ENCODE measurements at places on chromosomes 13 and 19.
A peak's percentile ranks its signal among the peaks of the same experiment; 100 is the strongest.

DNA sequence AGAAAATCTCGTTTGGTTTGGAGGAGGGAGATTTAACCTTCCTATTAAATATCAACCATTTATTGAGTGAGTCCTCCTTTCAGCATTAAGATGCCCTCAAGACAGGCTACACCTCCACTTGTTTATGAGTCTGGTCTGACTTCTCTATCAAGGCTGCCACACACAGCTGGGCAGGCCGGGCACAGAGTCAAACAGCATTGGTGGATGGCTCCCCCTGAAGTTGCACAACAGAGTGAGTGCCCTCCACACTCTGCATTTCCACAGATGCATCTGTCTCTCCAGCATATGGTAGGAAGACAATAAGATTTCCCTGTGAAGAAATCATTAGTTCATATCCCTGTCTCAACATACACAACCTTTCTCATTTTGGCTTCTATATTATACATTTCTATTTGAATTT lies 31.4 kb downstream of the PHF11 start:
- DNase-seq = no peak

DNA sequence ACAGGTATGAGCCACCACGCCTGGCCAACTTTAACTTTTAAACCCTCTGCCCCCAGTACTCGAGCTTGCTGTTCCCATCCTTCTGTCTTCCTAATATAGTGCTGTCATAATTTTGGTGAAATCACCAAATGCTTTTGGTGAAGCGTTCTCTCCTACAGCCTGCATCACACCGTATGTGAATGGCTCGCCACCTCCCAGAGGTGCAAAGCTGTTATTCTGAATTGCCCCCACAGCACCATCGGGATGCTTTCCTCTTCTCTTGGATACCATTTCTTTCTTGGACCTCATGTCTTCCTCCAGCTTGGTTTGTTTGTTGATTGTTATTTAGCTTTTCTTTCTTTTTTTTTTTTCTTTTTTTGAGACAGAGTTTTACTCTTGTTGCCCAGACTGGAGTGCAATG lies 53.0 kb upstream of the XPO4 start:
- DNase-seq = no peak

DNA sequence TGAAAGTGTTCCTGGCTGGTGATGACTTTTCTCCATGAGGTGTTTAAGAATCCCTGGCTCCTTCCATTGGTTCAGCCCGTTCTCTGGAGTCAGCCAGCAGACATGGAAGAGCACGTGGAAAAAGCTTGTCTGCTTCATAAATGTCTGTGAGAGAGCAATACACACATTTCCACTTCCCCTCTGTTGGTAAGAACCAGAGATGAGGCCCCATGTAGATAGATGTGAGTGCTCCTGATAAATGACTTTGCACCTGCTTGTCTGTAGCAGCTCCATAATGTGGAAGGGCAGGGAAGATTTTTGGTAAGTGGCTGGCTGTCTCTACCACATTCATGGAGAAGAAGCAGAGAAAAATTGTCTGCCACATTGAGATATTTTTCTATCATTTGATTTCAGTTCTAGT lies 325.8 kb downstream of the LMO7 start:
- no peak for DNase-seq

GRCh38 chr19:38583219-38583984 lies 34.4 kb downstream of the MAP4K1 start:
- no peak for DNase-seq

- no peak for DNase-seq
Observed at GRCh38 chr13:76992548-76993001, 694 bp downstream of the CLN5 start.

GRCh38 chr19:16846901-16847300 lies 17.7 kb downstream of the SIN3B start:
- no peak for DNase-seq

DNA sequence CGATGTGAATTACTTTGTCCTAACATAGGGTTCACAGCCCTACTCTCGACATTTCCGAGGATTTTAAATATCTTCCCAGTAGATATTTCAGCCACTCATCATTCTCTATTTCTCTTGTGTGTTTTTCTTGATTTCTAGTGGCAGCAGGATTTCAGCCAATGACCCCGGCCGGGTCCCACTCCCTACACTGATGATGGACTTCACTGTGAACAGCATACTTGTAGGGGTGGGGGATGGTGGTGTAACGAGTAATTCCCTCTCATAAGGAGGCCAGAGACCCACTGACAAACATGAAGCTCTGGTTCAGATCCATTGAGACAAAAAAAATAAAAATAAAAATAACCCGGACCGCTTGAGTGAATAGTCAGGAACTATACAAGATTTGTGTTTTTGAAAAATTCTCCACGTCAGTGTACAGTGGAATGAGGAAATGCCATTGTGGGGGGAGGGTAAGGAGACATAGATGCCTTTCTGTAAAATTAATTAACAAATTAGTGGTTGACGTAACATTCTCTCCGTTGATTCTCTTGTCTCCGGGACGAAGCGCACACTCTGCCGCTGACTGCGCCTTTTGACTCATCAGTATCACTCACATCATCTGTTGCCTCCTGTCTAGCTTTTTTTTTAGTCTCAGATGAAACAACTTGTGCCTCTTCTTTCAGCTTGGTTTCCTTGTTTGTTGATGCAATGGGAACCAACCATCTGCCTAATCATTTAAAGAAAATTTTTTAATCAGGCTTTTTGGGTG lies 48.8 kb upstream of the IRS2 start:
- no peak for DNase-seq

DNA sequence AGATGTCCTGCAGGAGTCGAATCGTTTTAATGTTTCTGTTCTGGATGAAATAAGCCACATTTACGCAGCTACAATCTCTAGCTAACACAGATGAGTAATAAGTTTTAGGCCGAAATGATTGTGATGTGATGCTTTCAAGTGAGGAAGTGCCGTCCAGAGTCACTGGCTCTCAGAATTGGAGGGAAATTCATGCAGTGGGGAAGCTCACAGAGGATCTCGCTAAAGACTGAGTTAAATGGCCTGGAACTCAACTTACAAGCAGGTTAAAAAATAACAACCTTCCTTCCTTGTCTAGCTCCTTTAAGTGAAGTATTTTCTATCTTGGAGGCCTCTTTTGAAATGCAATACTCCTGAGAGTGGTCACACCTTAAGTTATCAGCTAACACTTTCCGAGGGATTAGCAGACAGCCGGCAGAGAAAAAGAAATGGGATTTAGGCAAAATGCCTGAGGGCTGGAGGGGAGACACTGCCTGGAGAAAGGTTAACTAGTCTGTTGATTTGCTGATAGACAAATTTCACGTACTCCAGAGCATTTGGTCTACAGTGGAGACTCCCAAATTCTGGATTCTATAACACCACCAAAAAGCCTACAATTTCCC lies 74.2 kb downstream of the IRS2 start:
- no peak for DNase-seq

GRCh38 chr13:94280349-94280748 lies 199.1 kb downstream of the DCT start:
- DNase-seq = no peak

DNA sequence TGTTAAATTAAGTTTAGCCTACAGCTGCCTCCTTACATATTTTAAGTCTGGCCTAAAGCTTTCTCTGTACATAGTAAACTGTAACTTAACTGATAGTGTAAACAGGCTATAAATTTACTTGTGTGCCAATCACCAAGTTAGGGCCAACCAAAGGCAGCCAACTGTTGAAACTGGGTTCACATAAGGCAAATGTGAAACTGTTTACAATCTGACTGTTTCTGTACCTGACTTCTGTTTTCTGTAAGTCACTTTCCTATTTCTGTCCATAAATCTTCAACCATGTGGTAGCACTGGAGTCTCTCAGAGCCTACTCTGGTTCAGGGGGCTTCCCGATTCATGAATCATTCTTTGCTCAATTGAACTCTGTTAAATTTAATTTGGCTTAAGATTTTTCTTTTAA lies 103.1 kb downstream of the RAP2A start:
- no peak for DNase-seq

DNA sequence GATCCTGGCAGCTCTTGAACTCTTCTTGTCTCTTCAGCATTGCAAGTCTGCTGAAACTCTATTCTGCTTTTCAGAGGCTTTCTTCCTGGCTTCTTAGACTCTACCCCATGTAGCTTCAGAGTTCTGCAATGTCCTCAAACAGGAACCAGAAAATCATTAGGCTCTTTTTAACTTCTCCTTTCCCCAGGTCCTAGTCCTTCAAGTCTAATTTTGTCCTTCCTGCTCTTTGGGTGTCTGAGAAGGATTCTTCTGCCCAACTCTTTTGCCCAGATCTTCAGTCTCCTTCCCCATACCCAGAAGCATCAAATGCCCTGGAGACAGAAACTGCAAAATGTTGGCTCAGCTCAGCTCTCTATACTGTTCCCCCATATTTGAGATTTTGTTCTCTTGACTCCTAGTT lies 50.0 kb upstream of the CALM3 start:
- no peak for DNase-seq

GRCh38 chr19:9792206-9793070 lies 23.9 kb upstream of the ZNF846 start:
- peak; percentile 94 for DNase-seq

- DNase-seq = no peak
Observed at GRCh38 chr13:58343076-58343475, 711.5 kb downstream of the PCDH17 start.

- DNase-seq = no peak
Observed at GRCh38 chr19:39335168-39335548, 685 bp downstream of the GMFG start.

- DNase-seq = no peak
Observed at GRCh38 chr19:39083599-39083982, 577 bp upstream of the ACP7 start.

GRCh38 chr13:38394777-38395496 lies 45.3 kb downstream of the UFM1 start:
- DNase-seq = no peak

DNA sequence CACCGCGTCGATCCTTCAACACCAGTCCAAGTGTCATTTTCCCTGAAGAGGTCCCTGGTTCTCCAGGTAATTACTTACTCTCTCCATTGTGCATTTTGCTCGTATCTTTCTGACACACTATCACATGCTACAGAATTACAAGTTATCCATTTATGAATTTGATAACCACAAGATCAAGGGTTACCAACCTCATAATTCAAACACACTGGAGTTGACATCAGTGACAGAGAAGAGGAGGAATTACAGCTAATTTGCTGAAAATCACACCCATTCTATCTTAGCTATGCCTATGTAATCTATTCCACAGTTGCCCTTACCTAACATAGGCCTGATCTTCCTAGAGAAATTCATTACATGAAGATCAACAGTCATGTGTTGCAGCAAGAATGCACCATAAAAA lies 14.2 kb downstream of the ZC3H13 start:
- no peak for DNase-seq

GRCh38 chr19:45998834-45999233 lies 3.6 kb downstream of the CCDC61 start:
- no peak for DNase-seq

DNA sequence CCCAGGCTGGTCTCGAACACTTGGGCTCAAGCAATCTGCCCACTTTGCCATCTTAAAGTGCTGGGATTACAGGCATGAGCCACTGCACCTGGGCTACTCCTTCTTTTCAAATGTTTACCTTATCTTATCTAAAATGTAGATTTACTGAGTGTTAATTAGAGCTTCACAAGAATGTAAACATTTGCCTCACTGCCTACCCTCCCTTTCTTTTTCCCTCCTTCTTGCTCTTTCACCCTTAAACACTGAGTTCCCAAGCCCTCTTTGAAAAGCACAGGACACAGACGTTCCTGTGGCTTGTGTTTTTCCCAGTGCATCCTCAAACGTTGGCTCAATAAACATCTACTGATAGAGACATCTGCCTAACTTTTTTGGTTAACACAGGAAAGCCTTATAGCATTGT lies 32.7 kb upstream of the CYSLTR2 start:
- no peak for DNase-seq

DNA sequence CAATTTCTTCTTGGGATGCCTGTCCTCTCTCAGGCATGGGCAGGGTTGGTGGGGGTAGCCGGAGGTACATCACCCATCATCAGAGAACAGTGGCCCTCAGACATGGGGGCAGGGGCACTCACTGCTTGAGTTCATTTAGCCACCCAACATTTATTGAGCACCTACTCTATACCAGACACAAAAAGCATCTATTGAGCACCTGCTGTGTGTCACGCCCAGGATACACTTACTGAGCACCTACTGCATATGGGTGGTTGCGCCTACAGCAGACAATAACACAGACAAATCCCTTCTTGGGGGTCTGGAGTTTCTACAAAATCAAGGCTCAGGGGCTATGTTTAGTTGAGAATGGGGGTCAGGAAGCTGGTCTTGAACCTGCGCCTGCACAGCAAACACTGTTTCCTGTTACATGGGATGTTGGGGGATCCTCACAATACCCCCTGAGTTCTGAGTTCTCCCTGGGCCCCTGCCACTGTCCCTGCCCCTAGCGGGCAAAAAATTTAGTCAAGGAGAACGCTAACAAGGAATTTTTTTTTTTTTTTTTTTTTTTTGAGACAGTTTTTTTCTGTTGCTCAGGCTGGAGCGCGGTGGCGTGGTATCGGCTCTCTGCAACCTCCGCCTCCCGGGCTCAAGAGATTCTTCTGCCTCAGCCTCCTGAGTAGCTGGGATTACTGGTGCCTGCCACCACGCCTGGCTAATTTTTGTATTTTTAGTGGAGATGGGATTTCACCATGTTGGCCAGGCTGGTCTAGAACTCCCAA lies 11.6 kb downstream of the RCN3 start:
- no peak for DNase-seq

DNA sequence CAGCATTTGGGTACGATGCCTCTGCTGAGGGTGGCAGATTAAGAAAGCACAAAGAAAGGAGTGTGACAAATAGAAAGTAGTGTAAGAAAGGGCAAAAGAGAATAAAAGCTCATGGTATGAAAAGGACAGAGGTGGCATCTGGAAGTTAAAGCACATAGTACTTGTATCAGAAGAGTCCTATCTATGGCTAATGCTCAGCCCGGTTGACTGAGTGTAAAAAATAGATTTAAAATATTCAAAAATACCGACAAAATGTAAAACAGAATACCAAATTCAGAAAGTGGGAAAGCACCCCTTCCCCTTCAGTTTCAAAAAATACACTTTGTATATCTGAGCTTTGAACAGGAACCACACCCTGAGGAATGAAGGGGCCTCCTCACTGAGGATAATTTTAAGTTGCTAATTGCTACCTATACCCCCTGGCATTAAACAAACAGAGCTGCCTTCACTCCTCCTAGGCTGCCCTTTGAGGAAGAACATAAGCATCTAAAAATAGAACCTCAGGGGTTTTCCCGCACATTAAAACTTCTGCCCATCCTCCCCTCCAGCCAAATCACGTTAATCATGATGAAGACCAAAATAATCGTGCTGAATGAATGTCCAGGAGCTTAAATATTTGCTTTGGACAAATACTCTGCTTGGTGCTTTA lies 43.3 kb downstream of the DLEU7 start:
- DNase-seq = no peak

GRCh38 chr13:32317716-32318465 lies 2.6 kb downstream of the BRCA2 start:
- no peak for DNase-seq

DNA sequence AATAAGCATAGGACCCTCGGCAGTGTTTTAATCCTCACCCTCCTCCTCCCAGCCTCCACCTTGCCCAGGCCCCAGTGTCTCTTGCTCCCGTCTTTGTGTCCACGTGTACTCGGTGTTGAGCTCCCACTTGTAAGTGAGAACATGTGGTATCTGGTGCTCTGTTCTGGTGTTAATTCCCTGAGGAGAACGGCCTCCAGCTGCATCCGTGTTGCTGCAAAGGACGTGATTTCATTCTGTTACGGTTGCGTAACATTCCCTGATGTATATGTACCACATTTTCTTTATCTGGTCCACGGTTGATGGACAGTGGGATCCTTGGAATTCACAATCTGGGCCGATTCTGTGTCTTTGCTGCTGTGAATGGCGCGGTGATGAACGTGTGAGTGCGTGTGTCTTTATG lies 44.7 kb upstream of the TFDP1 start:
- no peak for DNase-seq
